ENCODE measurements at places on chromosomes 11 and 22. TPM values are rescaled to one million over a fixed set of nuclear protein-coding genes. Genes with fewer than 3 reads are reported as not detected.

DNA sequence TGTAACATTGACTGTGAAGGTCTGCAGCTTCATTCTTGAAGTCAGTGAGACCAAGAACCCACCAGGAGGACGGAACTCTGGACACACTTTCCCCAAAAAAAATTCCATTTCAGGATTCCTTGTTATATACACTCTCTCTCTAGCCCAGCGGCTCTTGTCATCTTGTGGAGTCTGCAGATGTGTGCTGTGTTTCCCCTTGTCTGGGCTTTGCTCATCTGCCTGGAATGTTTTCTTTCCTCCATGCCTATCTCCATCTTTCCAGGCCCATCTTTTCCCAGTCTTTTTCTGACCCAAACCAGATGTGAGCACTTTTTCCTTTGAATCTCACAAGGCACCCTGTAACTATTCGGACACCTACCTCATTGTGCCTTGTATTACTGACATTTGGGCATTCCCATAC lies 5.1 kb upstream of the DRG1 start:
- DNase-seq: no peak

- no peak for DNase-seq
Measured at GRCh38 chr11:75439026-75439425, 6.0 kb upstream of the KLHL35 start.

- no peak for DNase-seq
Measured at GRCh38 chr11:68757711-68758110, 6.4 kb upstream of the TESMIN start.

DNA sequence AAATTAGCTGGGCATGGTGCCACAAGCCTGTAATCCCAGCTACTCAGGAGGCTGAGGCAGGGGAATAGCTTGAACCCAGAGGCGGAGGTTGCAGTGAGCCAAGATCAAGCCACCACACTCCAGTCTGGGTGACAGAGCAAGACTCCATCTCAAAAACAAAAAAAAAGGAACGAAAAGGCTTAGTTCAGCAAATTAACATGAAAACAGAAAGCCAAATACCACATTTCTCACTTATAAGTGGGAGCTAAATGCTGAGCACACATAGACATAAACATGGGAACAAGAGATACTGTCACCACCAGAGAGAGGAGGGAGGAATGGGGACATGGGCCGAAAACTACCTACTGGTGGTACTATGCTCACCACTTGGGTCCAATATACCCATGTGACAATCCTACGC lies 38.6 kb downstream of the SCGB1A1 start:
- no peak for DNase-seq

- no peak for DNase-seq
Measured at GRCh38 chr11:25602149-25602548, 729.8 kb upstream of the ANO3 start.

The LRRC56 gene
- 3.1 TPM for total RNA-seq

DNA sequence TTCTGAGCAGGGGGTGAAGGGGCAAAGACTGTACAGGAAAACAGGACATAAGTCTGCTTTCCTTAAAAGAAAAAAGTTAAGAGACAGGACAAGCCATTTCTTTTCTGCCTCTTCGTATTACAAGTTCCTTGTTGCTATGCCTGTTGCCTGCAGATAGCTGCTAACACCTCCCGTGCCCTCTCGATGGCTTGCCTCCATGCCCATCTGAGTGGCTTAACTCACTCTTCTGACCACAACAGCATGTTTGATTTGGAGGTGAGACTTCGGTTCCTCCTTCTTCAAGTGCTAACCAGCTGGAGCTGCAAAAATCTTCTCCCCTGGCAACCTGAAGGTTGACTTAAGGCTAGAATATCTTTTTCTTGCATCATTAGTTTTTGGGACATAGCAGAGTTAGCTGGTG lies 103.1 kb downstream of the PRR5L start:
- DNase-seq: no peak

DNA sequence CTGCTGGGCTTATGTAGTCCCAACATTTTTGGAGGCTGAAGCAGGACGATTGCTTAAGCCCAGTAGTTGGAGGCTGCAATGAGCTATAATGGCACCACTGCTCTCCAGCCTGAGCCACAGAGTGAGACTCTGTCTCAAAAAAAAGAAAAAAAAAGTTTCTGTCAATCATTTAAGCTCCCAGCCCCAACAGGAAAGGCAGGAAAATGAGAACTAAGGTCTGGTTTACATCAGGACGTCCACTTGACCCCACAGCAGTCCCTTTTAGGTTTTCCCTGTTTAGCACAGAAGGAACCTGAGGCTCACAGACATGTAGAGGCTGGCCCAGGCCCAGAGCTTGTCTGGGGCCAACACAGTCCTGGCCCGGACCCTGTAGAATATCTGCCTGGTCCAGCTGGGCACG lies 9.2 kb upstream of the TTLL1 start:
- DNase-seq: no peak

GRCh38 chr11:723120-723883 lies 17.3 kb downstream of the EPS8L2 start:
- peak; percentile 53 for DNase-seq

GRCh38 chr11:32888805-32889204 lies 3.8 kb upstream of the QSER1 start:
- no peak for DNase-seq

The ZNHIT2 gene
- 9.9 TPM for total RNA-seq

The OR52E1 gene
- not detected for total RNA-seq

DNA sequence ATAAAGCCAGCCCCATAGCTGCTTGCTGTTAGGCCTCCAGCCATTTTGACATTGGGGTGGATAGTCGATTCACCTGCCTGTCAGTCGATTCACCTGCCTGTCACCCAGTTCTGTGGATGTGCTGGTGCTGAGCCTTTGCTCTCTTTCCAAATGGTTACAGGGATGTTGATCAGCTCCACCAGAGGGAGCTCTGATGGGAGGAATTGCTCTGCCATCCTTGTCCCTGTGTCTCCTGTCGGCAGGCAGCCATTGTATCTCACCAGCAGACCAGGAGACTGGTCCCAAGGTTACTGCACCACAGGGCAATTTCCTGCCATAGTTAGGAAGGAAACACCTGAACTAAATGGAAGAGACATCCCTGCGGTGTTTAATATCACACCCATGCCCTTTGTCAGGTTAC lies 6.1 kb downstream of the MPEG1 start:
- DNase-seq: no peak

DNA sequence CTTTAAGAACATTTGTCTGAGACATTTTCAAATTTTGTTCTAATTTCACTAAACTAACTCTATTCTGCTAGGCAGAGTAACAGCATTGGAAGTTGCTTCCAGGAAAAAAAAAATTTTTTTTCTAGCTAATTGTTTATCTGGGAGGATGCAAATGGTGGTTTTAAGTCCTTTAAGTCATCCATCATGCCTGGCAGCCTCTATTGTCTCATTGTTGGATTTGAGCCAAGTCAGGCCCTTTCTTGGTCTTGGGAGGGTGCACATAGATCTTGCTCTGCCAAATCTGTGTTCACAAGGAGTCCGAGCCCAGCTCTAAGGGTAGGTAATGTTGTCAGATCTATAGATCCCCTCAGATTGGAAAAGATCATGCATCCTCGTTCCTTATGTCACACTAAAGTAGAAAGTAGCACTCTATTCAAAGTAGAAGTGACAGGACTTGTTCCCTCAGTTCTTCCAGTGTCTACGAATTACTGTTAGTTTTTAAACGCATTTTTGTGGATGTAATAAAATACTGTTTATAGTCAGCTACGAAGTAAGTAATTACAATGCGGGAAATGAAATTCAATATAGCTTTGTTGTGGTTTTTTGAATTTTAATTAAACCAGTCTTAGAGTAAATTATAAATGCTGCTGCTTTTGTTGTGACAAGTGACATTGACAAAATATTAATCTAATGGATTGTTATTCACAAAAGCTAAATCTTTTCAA lies 166.0 kb upstream of the RASSF10 start:
- no peak for DNase-seq

DNA sequence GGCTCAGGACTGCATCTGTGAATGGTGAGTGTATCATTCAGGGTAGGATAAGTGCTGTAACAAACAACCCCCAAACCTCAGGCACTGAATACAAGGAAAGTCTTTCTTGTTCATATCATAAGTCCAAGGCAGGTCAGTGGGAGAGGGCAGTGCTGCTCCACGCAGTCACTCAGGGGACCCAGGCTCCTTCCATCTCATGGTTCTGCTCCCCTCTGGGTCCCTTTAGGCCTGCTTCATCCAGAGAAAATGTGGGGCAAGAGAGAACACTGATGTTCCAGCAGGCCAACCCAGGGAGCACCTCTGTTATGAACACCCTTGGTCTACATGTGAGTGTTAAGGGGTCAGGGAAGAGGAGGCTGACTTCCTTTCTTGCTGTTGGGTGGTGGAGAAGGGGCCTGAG lies 187.8 kb downstream of the CHST1 start:
- no peak for DNase-seq

GRCh38 chr22:32444068-32444467 lies 20.2 kb downstream of the BPIFC start:
- DNase-seq: peak; percentile 14

- DNase-seq: no peak
Measured at GRCh38 chr11:75507571-75507970, 18.2 kb downstream of the GDPD5 start.

DNA sequence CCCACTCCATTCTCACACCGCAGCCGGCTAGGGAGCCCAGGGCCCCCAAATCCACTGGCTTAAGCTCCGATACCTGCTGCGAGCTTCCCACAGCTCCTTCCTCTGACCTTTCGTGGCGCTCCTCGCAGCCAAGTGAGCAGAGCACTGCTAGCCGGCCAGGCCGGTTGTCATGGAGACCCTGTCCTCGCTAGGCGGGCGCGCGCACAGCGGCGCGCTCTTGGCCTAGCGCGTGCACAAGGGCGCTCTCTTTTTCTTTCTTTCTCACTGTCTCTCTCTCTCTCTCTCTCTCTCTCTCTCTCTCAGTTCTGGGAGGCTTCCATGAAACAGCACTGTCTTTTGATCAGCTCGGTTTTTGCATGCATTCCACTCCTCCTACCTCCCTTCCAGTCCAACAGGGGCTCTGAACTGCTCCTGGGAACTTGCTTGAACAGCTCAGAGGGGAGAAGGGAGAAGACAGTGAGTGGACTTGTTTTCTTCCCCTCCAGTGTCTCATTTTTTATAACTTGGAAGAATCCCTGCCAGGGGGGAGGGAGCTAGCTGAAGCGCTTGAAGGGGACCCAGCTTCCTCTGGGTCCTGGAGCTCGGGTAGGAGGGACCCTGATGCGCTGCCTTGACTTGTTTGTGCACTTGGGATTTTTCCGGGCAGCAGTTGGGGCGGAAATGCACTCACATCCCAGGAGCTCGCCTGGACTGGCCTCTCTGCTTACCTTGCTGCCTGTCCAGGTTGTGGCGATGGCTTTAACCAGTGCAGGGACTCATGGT lies 100.3 kb upstream of the AKIP1 start:
- DNase-seq: peak; percentile 31

DNA sequence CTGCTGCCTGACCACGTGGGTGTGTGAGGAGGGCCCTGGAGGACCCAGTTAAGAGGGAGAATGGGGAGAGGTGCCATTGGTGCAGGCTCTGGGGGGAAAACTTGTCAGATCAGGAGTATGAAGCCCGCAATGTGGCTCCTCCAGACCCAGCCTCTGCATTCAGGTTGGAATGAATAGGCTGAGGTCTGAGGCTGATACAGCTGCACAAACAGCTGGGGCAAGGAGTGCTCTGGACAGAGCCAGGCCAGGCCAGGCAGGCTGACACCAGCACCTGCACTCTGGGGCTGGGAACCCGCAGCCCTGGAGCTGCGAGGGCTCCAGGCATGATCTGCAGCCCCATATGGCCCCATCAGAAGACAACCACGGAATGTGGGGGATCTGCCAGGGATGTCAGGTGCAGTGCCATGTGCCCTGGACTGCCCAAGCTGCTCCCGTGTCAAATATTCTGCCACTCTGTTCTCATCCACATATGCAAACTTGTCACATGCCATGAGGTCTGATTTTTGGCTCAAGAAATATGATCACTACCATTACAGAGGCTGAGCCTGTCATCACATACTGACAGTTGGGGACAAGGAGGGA lies 27.2 kb upstream of the KCNJ11 start:
- DNase-seq: no peak

The MIAT gene
- 65.9 TPM for total RNA-seq

DNA sequence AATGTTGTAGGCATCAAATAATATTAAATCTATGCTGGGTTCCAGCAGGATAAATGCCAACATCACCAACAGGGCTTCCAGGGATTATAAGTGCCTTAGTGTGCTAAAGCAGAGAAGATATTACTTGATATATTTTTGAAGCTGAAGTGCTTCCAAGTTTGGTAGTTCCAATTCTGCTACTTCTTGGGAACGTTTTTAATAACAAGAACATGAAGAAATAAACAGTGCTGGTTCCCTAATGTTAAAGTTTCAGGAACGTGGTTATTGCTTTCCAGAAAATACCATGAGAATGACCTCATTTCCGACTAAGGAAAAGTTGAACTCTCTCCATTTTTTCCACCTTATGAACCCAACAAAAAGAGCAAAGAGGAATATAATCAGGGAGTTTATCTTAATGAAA lies 4.6 kb upstream of the RNF185 start:
- no peak for DNase-seq

The ADAMTS15 gene
- total RNA-seq: 0.07 TPM

DNA sequence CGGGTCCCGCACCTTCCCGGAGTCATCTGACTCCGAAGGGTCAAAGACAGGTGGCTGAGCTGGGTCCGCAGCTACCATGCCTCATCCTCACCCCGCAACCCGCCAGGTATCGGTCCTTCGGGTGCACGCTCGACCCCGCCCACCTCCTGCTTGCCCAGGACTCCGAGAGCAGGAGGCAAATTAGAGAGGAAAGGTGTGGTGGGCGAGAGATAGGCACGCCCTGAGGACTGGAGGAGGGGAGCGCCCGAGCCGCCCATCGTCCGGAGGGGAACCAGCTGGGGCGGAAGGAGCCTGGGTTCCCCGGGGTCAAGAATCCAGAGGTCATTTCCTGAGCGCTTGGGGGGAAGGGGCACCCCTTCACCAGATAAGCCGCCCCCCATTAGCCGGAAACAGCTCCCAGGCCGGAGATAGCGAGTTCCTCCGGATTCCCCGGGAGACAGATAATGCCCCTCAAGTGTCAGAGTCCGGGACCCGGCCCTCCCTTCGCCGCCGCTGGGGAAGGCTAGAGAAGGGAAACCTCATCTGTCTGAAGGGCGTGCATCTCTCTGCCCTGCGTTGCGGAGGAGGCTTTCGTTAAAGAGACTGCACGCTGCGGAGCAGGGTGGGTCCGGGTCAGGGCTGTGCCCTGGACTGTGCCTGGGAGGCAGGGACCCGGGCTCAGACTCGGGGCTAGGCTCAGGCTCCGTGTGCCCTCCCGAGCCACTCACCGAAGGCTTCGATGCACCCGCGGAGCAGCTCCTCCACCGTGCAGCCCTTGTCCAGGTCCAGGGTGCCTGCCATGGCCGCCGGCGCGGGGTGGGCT lies 1.7 kb downstream of the RASGRP2 start:
- peak; percentile 45 for DNase-seq

DNA sequence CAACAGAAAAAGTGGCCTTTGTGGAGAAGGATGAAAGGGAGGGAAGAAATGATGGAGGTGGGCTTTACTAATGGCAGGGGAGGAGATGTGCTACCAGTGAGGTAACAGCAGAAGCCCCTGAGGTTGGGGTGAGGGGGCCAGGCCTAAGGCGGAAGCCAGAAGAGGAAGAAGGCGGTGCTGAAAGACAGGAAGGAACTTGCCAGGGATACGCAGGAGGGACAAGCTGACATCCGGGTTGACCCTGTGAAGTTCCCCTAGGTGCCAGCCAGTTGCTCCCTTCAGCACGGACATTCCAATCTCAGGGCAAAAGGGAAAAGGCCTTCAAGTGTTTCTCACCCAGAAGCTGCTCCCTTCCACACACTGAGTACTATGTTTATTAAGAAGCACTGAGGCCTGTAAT lies 2.3 kb upstream of the TIRAP start:
- DNase-seq: no peak

GRCh38 chr22:33883561-33883960 lies 36.7 kb downstream of the LARGE1 start:
- no peak for DNase-seq

The PLXNB2 gene
- 30.2 TPM for total RNA-seq

GRCh38 chr11:94504689-94505293 lies 7.5 kb upstream of the C11orf97 start:
- no peak for DNase-seq
